Astrocyte (in vitro differentiated cells and primary cell): ENCODE measurements at places on chromosomes 1 and 21. TPM values are rescaled to one million over a fixed set of nuclear protein-coding genes. Genes with fewer than 3 reads are reported as not detected.

Gene KPRP
- not detected in 2 replicates for total RNA-seq

Gene SFPQ
- 168 and 209 TPM in 2 replicates for total RNA-seq

Gene CHAF1B
- 2.8 and 3.0 TPM in 2 replicates for total RNA-seq

Gene CFHR3
- total RNA-seq, result not detected in 2 replicates

Gene SLC30A2
- total RNA-seq, result not detected in 2 replicates

Gene IL23R
- not detected in 2 replicates for total RNA-seq

Gene RHBG
- total RNA-seq, result not detected in 2 replicates

Gene CD48
- not detected in 2 replicates for total RNA-seq

Gene ETS2
- 37.0 and 40.3 TPM in 2 replicates for total RNA-seq

Gene ZNF124
- 28.6 and 36.5 TPM in 2 replicates for total RNA-seq

Gene INAVA
- 9.5 and 10.3 TPM in 2 replicates for total RNA-seq

Gene CASZ1
- 3.5 and 4.0 TPM in 2 replicates for total RNA-seq

Gene NBPF4
- not detected in 2 replicates for total RNA-seq

Gene FABP3
- 13.5 and 20.4 TPM in 2 replicates for total RNA-seq

Gene KANK4
- 8.5 and 14.5 TPM in 2 replicates for total RNA-seq

Gene SAMSN1
- 0.09 TPM in 1 of 2 replicates, not detected in the other for total RNA-seq

Gene IL19
- total RNA-seq, result 0.23 TPM in 1 of 2 replicates, not detected in the other

Gene UBE4B
- 37.4 and 41.5 TPM in 2 replicates for total RNA-seq

Gene SYT6
- 0.38 and 0.39 TPM in 2 replicates for total RNA-seq

Gene CD84
- total RNA-seq, result not detected in 2 replicates

Gene CBS
- 169 and 195 TPM in 2 replicates for total RNA-seq

Gene CFHR1
- total RNA-seq, result 0.23 TPM in 1 of 2 replicates, not detected in the other

Gene SHE
- total RNA-seq, result not detected in 2 replicates

Gene MATN1
- total RNA-seq, result 0.32 and 0.34 TPM in 2 replicates

Gene ZMYND12
- total RNA-seq, result 0.23 TPM in 1 of 2 replicates, not detected in the other

Gene CELA3A
- not detected in 2 replicates for total RNA-seq

Gene CHD1L
- total RNA-seq, result 39.8 and 44.2 TPM in 2 replicates

Gene IGSF5
- 0.26 and 0.64 TPM in 2 replicates for total RNA-seq

Gene WNT4
- 0.91 and 1.2 TPM in 2 replicates for total RNA-seq
